Astrocyte of the spinal cord (primary cell): ENCODE measurements at places on chromosomes 6 and 20.

DNA sequence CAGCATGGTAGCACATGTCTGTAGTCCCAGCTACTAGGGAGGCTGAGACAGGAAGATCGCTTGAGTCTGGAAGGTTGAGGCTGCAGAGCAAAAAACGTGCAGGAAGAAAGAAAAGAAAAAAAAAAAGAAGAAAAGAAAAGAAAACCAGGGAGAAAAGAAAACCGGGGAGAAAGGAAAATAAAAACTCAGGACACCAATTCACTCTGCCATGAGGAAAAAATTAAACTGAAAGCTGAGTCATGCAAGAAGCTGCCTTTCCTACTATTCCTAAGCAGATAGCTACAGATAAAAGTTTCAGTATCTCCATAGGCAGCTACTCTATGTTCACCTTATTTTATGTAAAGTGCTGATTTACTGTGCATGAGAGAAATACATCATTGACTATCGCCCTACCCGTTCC is 10.5 kb downstream of the PTGIS start:
- no peak for DNase-seq

DNA sequence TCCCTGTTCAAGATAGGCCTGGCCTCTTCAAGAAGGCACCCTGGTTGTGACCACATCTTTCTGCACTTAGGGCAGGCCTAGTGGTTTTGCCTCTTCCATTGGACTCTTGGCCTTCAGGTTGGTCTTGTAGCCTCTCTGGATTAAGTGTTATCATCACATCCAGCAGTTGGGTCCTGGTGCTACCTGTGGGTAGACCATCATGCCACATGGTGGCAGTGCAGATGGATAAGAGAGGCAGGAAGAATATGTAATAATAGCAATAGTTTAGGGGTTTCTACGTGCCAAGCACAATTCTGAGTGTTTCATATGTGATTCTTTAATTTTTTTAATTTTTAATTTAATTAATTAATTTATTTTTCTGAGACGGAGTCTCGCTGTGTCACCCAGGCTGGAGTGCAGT is 28.5 kb upstream of the SNRPB2 start:
- DNase-seq, result no peak

DNA sequence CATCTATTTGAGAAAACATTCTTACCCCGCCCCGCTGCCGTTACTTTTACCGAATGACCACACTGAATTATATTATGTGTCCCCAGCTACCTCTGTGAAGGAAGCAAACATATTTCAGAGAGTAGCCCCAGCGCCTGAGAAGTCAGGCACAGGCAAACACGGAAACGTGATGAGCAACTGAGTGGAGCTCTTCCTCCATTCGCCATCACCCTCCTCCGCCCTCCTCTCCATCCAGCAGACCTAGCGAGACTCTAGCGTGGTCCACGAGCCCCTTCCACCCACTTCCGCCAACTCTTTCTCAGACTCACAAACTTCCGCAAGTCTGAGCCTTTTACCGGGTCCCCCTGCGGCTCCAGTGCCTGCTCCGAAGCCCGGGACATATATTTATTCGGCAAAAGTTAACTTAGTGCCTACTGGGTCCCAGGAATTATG is 582 bp downstream of the SNRPB start:
- peak; percentile 49 for DNase-seq

DNA sequence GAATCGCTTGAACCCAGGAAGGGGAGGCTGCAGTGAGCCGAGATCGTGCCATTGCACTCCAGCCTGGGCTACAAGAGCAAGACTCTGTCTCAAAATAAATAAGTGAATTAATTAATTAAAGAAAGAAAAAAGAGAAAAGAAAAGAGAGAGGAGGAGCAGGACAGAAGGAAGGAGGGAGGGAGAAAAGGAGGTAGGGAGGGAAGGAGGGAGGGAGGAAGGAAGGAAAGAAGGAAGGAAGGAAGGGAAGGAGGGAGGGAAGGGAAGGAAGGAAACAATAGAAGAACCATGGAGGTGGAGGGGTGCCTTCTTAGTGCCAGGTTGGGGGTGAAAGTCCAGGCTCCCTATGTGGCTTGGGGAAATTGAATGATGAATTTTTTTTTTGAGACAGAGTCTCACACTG is 6.5 kb upstream of the AHCY start:
- DNase-seq, result no peak

DNA sequence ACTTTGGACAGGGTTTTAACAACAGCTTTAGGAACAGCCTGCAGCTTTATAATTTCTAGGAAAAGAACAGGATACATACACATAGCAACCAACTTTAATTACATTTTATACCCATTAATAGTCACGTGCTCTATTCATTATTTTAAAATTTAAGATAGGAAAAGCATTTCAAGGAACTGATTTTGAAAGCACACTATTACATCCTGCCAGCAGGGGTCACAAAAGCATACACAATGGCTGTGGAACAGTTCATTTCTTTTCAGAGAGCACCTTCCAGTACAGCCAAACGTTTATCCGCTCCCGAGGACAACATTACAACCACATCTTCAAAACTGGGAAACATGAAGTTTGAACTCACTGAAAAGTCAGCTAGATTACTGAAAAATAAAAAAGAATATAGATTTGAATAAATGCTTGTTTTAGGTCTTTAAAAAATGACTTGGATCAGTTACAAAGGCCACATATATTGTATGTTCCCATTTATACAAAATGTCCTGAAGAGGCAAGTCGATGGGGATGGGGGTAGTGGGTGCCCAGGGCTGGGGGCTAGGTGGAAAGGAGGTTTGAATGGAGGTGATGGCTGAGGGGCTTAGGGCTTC is 104.6 kb upstream of the EXOC2 start:
- DNase-seq, result peak; percentile 66

GRCh38 chr6:166655251-166655650 is 28.2 kb upstream of the RPS6KA2 start:
- DNase-seq, result no peak

DNA sequence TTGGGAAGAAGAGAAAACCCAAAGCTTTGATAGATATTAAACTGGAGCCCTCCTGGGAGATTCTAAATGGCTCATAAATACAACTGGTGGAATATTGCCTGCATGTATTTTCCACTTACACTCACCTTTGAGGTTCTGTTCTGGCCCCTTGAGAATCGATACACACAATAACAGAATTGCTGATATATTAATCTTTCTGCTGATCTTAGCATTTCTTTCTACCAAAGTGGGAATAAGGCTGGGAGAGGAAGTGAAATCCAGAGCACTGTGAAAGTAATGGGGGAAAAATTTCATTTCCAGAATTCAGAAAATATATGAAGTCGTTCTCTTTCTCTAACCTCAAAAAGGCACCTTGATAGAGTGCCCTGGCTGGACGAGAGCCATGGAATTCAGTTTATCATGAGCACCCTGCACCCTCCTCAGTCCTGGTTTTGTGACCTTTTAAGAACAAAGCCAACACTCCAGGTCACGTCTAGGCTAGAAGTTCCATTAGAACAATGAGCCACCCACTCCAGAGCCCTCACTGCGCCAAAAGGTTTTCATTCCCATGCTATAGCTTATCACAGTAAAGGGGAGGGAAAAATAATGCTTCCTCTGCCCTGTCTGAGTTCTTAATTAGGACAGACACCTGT is 244.5 kb downstream of the CD83 start:
- no peak for DNase-seq

DNA sequence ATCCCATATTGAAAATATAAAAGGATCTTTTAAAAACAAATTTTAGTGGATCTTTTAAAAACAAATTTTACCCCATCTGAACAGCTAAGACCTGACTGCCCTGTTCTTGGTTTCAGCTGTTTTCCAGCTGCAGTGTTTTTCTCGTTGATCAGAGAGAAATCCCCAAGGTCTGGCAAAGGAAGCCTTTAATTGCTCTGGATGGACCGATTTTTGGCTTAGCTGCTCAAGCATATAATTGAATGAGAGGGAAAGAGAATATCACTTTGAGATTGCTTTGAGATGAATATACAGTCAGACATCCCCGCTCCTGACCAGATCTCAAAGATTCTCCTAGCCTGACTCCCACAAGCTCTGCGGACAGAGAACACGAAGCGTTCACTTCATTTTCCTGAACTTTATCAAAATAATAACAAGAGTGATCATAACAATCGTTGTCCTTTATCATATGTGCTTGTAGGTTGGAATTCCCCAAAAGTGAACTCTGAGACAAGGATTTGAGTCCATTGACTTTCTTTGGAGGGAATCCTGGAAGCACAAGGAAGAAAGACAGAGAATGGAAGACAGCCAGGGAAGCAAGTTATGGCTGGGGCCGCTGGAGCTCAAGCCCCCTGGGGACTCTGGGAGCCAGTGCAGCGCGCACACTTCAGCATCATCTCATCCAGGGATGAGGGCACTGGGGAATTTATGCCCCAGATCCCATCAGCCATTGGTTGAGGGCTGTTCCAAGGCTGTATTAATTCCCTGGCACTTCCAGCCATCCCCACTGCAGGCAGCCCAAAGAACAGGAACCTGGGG is 101.3 kb downstream of the SNX5 start:
- DNase-seq, result no peak

DNA sequence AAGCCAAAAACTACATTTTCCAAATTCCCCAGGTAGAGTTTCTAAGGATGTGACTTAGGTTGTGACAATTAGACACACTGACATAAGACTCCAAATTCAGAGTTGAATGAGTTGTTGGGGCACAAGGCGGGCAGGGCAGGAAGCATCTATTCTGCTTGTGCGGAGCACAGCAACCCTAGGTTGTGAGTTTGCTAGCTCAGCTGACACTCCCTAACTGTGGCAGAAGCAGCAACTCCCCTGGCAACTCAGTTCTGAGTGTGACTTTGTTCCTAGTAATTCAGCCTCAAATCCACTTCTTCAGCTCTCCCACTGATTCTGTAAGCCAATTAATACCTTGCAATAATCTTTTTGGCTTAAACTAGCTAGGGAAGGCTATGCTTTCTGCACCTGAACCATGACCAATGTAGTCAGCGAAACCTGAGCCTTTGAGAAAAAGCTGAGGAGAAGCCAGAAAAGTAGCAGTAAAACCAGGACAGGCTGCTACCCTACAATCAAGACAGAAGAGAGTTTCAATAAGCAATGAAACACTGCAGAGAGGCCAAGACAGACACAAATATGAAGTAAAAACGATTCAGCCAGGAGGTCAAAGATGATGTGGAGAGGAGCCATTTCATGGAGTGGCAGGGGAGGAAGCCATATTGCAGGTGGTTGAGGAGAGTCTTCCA is 30.0 kb upstream of the PAQR8 start:
- DNase-seq, result no peak

GRCh38 chr6:118187568-118188164 is 280.6 kb downstream of the SLC35F1 start:
- no peak for DNase-seq

GRCh38 chr6:111885373-111886027 is 12.2 kb upstream of the FYN start:
- DNase-seq, result no peak

DNA sequence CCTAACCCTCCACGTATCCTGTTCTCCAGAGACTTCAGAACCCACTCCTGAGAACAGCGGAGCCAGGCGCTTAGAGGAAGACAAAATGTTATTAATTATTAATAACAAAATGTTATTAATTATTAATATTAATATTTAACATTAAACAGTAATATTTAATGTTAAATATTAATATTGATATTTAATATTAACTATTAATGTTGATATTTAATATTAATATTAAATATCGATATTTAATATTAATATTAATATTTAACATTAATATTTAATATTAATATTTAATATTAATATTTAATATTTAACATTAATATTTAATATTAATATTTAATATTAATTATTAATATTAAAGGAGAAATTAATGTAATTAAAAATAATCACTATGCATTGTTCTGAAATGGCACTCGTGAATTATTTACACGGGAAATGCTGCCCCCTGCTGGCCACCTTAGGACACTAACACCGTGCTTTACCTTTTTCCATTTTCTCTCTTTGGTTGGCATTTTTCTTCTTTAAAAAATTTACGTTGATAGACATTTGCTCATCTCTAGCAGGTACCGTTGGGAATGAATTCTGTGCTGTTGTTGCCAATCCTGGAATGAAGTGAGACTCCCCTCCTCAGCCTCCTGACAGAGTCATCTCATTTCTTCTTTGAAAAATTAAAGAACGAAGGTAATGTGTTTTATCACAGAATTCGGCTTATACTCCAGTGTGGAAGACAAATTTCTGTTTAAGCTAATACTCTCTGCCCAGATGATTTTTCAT is 7.5 kb upstream of the GGTLC1 start:
- DNase-seq, result peak; percentile 16

GRCh38 chr6:155887421-155887820 is 431.8 kb upstream of the NOX3 start:
- no peak for DNase-seq

GRCh38 chr20:7159903-7160302 is 392.4 kb downstream of the BMP2 start:
- peak; percentile 29 for DNase-seq

GRCh38 chr6:138970159-138970558 is 17.9 kb downstream of the REPS1 start:
- DNase-seq, result no peak

- DNase-seq, result peak; percentile 54
Measured at GRCh38 chr6:17268114-17268513, 13.0 kb upstream of the RBM24 start.

DNA sequence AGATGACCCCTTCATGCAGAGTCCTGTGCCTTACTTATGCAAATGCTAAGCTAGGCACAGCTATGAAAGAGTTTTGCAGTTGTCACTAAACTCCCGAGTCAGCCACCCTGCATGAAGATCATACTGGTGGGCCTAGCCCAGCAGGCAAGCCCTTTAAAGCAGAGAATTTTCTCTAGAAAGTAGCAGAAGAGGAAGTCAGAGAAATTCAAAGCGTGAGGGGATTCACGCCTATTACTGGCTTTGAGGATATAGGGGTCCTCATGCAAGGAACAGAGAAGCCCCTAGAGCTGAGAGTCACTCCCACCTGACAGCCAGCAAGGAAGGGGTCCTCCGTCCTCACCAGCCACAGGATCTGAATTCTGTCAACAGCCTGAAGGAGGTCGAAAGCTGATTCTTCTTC is 54.6 kb downstream of the MYB start:
- no peak for DNase-seq

GRCh38 chr20:42401613-42402012 is 783.4 kb upstream of the CHD6 start:
- DNase-seq, result no peak

- peak; percentile 62 for DNase-seq
Measured at GRCh38 chr20:6142348-6142993, 19.6 kb upstream of the FERMT1 start.

- DNase-seq, result no peak
Measured at GRCh38 chr6:155311086-155311485, 3.2 kb downstream of the TFB1M start.

GRCh38 chr6:36743538-36744303 is 46.1 kb downstream of the RAB44 start:
- no peak for DNase-seq

- DNase-seq, result no peak
Measured at GRCh38 chr6:143958839-143959399, 49.1 kb downstream of the PLAGL1 start.

GRCh38 chr6:43033496-43034189 is 12.2 kb downstream of the RRP36 start:
- DNase-seq, result no peak

GRCh38 chr6:358432-358831 is 33.1 kb upstream of the IRF4 start:
- DNase-seq, result no peak

DNA sequence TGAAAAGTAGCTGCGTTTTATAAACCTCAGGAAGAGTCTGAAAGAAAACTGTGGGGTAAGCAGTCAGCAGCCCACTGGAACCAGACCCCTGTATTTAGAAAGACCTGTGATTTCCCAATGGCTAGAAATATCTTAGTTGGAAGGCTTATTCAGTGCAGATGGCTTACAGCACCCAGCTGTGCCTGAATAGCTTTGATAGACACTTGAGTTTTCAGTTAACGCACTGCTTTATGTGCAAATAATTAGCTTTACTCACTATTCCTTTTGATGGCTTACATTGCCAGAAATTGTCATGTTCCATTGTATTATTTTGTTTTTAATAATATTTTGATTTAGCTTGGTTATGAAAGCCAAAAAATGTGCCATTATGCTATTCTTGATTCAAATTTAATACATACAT is 465.3 kb upstream of the SYNCRIP start:
- DNase-seq, result no peak
